ENCODE measurements at places on chromosomes 12 and 14.

- no peak for DNase-seq
Measured at GRCh38 chr12:101738920-101739665, at the start of gene SYCP3. TSS of gene SYCP3 (minus strand) at chr12:101739462. CDS start at chr12:101737935, 1,527 bp downstream.

DNA sequence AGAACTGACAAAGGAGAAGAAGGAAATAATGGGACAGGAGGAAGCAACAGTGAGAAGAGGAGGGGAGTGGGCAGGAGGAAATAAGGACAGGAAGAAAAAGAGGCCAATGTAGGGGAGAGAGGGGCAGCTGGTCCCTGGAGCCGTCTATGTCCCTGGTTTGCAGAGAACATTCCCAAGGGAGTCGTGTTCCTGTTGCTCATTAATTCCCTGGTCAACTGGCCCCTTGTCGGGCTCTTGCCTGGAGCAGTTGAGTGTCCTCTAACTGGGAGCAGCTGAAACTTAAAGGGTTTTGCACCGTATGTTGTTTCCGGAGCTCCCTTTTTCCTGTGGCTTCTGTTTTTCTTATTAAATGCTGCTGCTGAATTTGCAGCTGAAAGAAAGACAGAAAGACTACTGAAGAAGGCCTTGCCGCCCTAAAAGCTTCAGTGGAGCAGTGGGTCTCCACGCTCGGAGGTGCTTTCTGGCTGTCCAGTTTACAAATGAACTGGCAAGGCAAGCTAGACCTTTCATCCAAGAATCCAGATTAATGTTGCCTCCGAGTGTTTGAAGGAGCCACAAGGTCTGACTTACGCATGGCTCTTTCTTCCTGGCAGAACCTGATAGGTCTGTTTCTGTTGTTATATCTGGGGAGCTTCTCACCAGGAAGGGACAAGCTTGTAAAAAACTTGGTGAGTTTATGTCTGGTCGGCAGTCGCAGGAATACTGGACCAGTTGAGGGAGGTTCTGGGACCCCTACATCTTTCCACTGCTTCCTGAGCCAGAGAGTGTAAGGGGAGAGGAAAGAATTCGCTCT, 146.2 kb upstream of the RFLNA start:
- no peak for DNase-seq

- DNase-seq, result no peak
Measured at GRCh38 chr14:87081004-87081403, 912.0 kb downstream of the GALC start.

DNA sequence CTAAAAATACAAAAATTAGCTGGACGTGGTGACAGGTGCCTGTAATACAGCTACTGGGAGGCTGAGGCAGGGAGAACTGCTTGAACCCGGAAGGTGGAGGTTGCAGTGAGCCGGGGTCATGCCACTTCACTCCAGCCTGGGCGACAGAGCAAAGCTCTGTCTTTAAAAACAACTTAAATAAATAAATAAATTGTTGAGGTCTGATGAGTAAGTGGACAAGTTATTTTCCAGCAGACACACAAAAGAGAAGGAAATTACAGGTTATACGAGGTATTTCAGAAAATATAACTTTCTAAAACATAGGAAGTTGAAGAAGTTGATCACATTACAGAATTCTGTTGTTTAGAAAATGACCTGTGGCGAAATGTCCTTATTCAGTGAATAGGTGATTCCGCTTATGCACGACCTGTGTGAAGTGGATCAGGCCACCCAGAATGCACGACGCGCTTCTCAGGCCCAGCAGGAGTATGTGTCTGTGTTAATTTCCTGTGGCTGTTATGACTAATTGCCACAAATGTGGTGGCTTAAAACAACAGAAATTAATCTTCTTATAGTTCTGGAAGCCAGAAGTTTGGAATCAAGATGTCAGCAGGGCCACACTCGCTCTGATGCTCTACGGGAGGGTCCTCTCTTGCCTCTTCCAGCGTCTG, 38.1 kb downstream of the P2RX7 start:
- no peak for DNase-seq

DNA sequence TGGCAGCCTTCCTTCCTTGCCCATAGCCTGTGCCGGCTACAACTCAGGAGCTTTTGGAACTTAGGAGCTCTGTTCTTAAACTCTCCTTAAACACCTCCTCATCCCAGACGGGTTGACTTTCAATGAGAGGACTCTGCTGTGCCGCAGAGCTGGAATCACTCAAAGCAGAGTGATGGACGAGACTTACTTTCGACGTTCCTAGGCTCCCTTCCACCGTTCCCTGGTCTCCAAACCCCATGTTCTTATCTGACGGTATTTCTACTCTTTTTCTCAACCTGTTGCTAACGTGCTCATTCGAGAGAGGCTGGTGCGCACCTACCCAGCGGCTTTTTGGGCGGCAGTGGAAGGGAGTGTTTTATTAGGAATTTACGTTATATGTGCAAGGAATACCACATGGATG, 232.7 kb downstream of the CACNA1C start:
- DNase-seq, result no peak

Data from inflammatory macrophage treated with lipopolysaccharide for 1 hour (primary cell).